ENCODE measurements at places on chromosomes 13 and 19.

DNA sequence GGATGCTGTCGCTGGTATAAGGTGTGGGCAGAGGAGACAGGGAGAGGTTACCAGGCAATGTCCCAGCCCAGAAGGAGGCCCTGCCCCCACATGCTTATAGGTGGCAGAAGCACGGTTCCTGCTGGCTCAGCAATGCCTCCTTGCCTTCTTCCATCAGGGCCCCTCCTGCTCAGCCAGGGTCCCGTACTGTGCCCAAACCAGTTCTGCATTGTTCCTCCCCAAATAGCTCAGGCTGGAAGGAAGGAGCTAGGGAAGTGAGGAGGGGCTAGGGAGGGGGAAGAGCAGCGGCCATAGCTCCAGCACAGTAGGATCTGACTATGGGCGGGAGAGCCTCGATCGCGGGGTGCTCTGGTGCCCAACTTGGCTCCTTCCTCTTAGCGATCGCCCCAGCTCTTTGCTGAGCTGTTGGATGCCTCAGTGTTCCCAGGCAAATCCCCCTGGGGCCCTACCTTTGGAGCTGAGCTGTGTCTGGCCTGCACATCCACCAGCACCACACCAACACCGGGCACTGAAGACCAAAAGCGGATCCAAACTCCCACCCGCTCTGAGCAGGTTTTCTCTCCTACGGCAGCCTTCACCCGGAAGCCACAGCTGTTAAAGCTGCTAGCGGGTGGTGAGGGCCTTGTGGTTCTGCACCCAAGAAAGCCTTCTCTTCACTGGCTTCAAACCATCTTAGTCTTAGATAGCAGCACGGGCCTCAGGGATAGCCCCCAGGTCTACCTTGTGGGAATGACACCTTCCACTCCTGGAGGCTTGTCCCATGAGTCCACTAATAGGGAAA lies 32.1 kb upstream of the PEPD start:
- DNase-seq, result no peak

GRCh38 chr13:74869846-74870245 lies 612.1 kb downstream of the TBC1D4 start:
- no peak for DNase-seq

DNA sequence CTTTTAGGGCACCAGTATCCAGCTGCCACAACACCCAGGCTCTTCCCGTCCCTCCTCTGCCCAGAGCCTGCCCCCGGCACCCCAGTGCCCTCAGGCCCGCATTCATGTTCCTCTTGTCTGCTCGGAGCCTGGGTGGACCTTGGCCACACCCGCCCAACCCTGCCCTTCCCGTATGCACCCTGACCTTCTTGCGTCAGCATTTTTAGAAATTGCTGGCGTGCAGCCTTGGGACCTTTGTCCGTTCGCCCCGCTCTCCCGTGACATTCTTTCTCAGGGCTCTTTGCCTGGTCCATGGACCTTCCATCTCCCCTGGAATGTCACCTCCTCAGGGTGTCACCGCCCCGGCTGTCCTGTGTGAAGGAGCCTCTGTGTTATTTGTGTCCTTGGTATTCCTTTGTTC lies 7.6 kb downstream of the NUCB1 start:
- DNase-seq, result no peak

DNA sequence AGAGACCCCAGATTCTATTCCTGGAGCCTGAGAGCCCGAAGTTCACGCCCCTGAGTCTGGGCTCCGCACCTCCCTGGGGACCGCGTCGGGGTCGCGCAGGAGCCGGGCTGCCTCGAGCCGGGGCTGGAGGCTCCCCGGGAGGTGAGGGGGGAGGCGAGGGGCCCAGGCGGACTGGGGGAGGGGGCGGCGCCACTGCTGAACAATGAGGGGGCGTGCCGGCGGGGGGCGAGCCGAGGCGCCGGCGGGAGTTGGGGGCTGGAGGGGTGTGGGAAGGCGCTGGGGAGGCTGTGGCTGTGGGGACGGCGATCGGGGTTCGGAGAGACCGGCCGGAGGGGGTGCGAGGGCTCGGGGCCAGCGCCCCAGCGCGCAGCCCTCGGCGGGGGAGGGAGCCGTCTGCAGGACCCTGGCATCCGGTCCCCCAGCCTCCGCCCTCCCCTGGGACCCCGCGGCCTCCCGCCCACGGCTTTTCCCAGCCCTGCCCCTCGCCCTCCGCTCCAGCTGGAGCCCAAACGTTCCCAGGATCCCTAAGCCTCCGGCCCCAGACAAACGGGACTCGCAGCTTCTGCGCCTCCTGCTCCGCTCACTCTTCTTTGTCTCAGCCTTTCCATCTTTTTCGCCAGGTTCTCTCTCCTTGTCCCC lies 922 bp downstream of the PLEKHG2 start:
- peak; percentile 57 for DNase-seq

DNA sequence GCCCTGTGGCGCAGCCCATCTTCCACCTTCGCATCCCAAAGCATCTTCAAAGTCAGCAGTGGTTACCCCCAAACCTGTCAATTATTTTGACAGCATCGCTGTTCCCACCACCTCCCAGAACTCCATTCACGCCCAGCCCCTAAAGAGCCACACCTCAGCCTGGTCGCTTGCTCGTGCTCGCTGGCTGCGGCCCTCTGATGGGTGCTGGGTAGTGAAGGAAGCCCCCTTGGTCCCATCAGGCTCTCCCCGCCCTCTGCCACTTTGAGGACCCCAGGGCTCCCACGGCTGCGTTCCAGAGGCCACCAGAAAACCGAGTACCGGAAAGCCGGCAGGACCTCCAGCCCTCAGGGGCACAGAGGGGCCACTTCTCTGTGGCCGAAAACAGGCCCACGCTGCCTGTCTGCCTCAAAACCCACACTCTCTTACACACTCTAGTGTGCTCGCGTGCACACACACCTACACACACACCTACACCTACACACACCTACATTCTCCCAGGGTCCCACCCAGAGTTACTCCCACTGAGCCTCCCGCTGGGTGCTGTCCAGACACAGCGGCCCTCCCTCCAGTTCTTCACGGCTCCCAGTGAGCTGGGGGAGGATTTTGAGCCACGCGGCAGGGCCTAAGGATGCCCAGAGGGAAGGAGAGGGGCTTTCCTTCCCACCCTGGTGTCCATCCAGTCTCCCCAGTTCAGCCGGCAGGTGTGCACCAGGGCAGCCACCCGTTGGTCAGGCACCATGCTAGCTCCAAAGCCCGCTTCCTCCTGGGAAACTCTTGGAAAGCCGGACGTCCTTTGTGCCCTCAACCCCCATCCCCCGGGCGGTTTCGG lies 1.9 kb downstream of the VSTM2B start:
- DNase-seq, result no peak

GRCh38 chr19:27890206-27890605 lies 1322.7 kb downstream of the UQCRFS1 start:
- DNase-seq, result no peak

GRCh38 chr13:71378961-71379905 lies 487.8 kb downstream of the DACH1 start:
- DNase-seq, result no peak

GRCh38 chr13:30616927-30617314 lies 799 bp upstream of the USPL1 start:
- peak; percentile 64 for DNase-seq

- no peak for DNase-seq
Measured at GRCh38 chr19:15234431-15235130, 2.3 kb upstream of the EPHX3 start.

DNA sequence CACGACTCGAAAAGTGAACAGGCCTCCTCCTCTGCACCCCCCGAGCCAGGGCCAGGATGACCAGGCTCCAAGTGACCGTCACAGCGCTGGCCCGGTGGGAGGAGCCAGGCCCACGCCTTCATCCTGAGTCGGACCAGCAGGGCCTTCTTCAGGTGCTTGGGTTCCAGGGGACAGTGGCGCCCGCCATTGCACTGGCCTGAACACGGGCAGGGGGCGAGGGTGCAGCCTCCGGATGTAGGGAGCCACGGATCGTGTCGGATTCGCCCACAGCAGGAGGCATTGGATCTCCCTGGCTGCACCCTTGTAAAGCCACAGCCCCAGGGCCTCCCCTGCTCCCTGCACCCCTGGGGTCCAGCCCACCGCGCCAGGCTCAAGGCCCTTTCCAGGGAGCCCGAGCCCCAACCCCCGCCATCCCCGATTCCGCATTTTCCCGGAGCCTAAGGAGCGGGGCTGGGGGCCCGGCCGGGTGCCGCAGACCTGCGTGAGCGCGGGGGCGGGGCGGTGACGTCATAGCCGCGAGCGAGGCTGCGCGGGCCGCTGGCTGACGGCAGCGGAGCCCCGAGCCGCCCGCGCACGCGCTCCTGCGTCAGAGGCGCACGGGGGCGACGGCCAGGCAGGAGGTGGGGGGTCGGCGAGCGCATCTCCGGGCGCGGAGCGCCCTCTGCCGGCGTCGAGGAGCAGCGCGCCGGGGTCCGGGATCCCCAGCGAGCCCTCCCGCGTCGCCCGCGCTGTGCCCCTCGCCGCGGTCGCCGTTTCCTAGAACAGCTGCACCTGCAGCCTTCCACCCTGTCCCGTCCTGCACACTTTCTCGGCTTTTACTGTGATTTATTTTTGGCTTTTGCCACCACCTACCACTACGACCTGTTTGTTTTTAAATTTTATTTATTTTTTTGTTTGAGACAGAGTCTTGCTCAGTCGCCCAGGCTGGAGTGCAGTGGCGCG lies 1.5 kb upstream of the ATP5F1D start:
- DNase-seq, result peak; percentile 79

DNA sequence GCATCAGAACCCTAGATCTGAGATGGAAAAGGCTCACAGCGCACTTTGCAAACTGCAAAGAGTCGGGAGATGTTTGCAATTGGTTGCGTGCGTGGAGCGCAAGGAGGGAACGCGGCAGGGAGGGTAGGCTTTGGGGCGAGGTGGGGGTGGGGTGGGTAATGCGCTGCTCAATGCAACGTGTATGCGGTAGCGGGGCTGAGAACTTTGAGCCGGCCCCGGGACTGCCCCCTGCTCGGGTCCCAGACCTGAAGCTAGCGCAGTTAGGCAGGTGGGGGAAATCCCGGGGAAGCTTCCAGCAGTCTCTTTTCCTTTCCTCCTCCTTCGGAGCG lies 971 bp downstream of the FOSB start:
- no peak for DNase-seq

- no peak for DNase-seq
Measured at GRCh38 chr13:61916483-61916882, 500.8 kb upstream of the PCDH20 start.

GRCh38 chr13:56932104-56932503 lies 208.6 kb upstream of the PRR20A start:
- no peak for DNase-seq

- no peak for DNase-seq
Measured at GRCh38 chr13:24348385-24348784, 39.0 kb downstream of the C1QTNF9 start.

All from NCI-H2171 treated with DMSO at 0.1 percent for 48 hours (cell line).